ENCODE measurements at places on chromosomes 11 and 22. TPM values are rescaled to one million over a fixed set of nuclear protein-coding genes. Genes with fewer than 3 reads are reported as not detected.

- H3K36me3 ChIP-seq = no peaks in the 10 kb centered on the region
- peak; percentile 92 for DNase-seq
- H3K27me3 ChIP-seq = no peaks in the 10 kb centered on the region
- peak overlapping the region; percentile 66 for H3K4me3 ChIP-seq
Measured at GRCh38 chr11:45771566-45772448, 33.1 kb upstream of the SLC35C1 start.

Gene FOLH1
- not detected for total RNA-seq

GRCh38 chr11:6746086-6746618 lies 25.6 kb downstream of the OR2AG2 start:
- peak overlapping the region; percentile 7 for H3K27ac ChIP-seq
- no peak for DNase-seq
- H3K4me1 ChIP-seq = no peaks in the 10 kb centered on the region
- no peaks in the 10 kb centered on the region for H3K36me3 ChIP-seq

DNA sequence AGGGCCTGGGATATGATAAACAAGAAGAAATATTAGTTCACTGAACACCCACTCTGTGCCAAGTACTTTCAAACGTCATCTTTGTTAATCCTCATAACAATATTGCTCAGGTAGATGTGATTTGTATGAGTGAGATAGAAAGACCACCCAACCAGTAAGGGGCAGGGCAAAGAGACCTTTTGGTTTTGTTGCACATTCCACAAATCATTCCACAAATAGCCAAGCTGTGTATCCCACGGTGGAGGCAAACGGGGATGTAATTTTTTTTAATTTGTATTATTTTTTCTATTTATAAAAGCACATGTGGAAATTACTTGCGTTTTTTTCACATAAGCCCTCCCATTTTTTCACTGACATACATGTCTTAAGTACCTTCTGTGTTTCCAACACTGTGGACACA lies 29.0 kb downstream of the LAYN start:
- no peak overlapping the region for H3K4me3 ChIP-seq
- H3K36me3 ChIP-seq = no peaks in the 10 kb centered on the region
- H3K27me3 ChIP-seq = no peaks in the 10 kb centered on the region
- no peaks in the 10 kb centered on the region for H3K4me1 ChIP-seq
- DNase-seq = no peak

DNA sequence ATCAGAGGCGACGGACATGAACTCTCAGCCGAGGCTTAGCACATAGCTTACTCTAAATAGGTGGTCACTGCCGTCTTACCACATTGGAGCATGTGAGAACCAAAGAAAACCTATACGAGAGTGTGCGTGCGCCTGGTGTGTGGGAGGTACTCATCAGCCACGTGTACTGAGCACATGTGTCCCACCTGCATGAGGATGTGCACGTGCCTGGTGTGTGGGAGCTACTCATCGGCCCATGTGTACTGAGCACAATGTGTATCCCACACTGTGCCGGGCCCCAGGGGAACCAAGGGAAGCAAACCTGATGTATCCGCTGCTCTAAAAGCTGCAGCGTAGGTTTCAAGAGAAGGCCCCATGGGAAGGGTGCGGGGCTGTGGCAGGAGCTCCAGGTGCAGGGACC lies 56.4 kb downstream of the ANO1 start:
- no peak overlapping the region for H3K4me3 ChIP-seq
- peaks cover 8% of the 10 kb centered on the region for H3K4me1 ChIP-seq
- peak overlapping the region; percentile 75 for H3K27ac ChIP-seq
- no peak for DNase-seq

- H3K27me3 ChIP-seq = no peaks in the 10 kb centered on the region
- no peaks in the 10 kb centered on the region for H3K36me3 ChIP-seq
- DNase-seq = peak; percentile 1
Measured at GRCh38 chr11:69575296-69576068, 65.5 kb upstream of the CCND1 start.

Gene TPP1
- total RNA-seq = 96.7 TPM

DNA sequence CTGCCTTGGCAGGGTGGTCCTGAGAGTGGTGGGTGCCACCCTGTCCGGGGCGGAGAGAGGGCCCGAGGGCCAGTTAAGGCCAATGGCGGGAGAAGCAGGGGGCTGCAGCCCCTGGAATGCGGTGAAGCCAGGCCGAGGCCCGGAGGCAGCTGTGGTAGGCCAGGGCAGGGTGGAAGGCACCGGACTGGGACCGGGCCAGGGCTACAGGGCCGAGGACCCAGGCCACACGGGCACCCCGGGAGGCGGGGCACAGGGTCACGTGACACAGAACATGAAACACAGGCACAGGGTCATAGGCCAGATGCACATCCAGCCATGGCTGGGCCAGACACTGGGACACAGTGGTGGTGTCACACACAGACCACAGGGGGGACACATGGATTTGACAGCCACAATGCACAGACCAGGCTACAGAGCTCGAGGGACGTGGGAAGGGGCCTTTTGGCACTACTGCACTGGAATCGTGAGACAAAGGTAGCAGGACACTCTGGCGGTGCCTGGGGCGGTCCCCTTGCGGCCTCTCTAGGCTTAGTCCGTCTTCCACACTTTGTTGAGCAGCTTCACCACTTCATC lies 2.8 kb downstream of the SLC25A1 start:
- H3K27me3 ChIP-seq = no peaks in the 10 kb centered on the region
- peaks cover 49% of the 10 kb centered on the region for H3K4me1 ChIP-seq
- H3K36me3 ChIP-seq = no peaks in the 10 kb centered on the region
- H3K27ac ChIP-seq = peak overlapping the region; percentile 62

Gene ROBO4
- 51.5 TPM for total RNA-seq

Gene ABTB2
- 7.9 TPM for total RNA-seq

Gene POU2AF1
- total RNA-seq = 0.11 TPM

GRCh38 chr11:69427906-69428880 lies 53.3 kb upstream of the LINC01488 start:
- H3K27ac ChIP-seq = no peak overlapping the region
- no peak overlapping the region for H3K4me3 ChIP-seq
- no peaks in the 10 kb centered on the region for H3K27me3 ChIP-seq
- no peaks in the 10 kb centered on the region for H3K4me1 ChIP-seq
- no peak for DNase-seq

DNA sequence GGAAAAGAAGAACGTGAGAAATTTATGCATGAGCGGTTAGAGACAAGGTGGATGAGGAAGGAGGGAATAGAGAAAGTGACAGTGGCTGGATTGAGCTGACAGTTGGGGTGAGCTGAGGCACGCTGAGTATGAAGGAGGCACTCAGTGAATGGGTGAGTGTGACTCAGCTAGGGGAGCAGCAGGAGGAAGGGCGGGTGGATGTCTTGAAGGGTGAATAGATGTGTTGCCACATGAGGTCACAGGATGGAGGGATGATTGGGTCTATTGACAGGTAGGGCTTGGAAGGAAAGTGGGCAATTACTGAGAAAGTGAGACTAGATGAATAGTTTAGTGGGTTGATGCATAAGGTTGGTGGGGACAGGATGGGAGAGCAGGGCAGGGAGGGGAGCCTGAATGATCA lies 8.0 kb downstream of the IFITM10 start:
- H3K4me3 ChIP-seq = no peak overlapping the region
- no peak overlapping the region for H3K27ac ChIP-seq
- H3K27me3 ChIP-seq = no peaks in the 10 kb centered on the region
- H3K36me3 ChIP-seq = no peaks in the 10 kb centered on the region
- H3K4me1 ChIP-seq = peaks cover 4% of the 10 kb centered on the region

DNA sequence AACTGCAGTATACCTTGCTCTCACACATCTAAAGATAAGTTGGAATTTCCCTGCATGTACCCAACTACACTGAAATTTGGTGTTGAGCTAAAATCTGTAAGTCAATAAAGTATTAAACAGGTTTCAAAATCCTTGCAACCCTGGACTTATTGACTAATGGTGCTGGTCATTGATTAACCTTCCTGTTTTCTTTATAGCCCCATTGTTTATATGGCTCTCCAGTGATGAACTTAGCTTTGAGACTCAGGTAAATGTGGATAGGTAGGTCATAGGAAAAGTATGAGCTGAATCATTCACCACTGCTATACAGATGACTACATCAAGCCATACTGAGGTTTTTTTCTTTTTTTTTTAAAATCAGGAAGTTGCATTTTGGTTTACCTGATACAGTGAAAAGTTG lies 132.7 kb downstream of the FAT3 start:
- H3K4me3 ChIP-seq = no peak overlapping the region
- no peaks in the 10 kb centered on the region for H3K36me3 ChIP-seq
- no peaks in the 10 kb centered on the region for H3K27me3 ChIP-seq
- H3K4me1 ChIP-seq = no peaks in the 10 kb centered on the region
- H3K27ac ChIP-seq = no peak overlapping the region

Gene OR52W1
- not detected for total RNA-seq

DNA sequence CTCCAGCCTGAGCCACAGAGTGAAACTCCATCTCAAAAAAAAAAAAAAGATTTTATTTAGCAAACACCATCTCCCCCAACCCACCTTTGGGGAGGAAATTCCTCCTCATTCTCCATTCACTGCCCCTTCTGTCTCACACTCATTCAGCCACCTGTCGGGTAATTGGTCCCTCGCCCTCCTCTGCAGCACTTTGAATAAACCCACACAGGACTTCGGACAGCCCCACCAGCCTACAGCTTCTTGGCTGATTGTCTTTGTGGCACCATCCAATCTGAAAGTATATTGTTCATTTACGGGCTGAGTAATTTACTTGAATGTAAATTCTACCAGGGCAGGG lies 7.5 kb upstream of the GGA1 start:
- H3K27me3 ChIP-seq = no peaks in the 10 kb centered on the region
- no peaks in the 10 kb centered on the region for H3K36me3 ChIP-seq
- no peak overlapping the region for H3K27ac ChIP-seq
